Forelimb muscle (tissue), 1 donor: ENCODE measurements at places on chromosomes 1 and 21. TPM values are rescaled to one million over a fixed set of nuclear protein-coding genes. Genes with fewer than 3 reads are reported as not detected.

The NBPF6 gene
- polyA plus RNA-seq, result not detected

The MPZ gene
- polyA plus RNA-seq, result 12.5 TPM

The CELSR2 gene
- 3.3 TPM for polyA plus RNA-seq

- no peak for DNase-seq
These were observed 10.7 kb downstream of the PLA2G5 start for GRCh38 chr1:20080441-20081352.

The DYNLT5 gene
- polyA plus RNA-seq, result 5.2 TPM

The KRTAP19-3 gene
- not detected for polyA plus RNA-seq

- no peak for DNase-seq
These were observed 7.4 kb downstream of the BTBD8 start for GRCh38 chr1:92087542-92087941.

- DNase-seq, result no peak
These were observed 99.6 kb downstream of the CENPF start for GRCh38 chr1:214702556-214702955.

DNA sequence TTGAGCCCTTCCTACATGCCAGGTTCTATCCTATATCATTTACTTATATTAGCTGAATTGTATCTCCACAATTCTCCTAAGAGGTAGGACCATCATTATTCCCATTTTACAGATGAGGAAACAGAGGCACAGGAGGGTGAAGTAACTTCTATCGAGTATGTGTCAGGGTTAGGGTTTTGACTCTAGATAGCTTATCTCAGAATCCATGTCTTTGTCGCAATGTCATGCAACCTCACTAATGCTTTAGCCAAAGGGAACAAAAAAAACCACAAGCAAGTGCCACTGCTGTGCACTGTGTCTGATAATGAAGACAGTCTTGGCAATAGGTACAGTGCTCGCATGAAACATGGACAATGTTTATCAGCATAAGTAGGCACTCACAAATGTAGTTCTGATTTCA lies 95.4 kb upstream of the CLDN14 start:
- no peak for DNase-seq

GRCh38 chr21:41006636-41007035 lies 159.7 kb upstream of the DSCAM start:
- no peak for DNase-seq

DNA sequence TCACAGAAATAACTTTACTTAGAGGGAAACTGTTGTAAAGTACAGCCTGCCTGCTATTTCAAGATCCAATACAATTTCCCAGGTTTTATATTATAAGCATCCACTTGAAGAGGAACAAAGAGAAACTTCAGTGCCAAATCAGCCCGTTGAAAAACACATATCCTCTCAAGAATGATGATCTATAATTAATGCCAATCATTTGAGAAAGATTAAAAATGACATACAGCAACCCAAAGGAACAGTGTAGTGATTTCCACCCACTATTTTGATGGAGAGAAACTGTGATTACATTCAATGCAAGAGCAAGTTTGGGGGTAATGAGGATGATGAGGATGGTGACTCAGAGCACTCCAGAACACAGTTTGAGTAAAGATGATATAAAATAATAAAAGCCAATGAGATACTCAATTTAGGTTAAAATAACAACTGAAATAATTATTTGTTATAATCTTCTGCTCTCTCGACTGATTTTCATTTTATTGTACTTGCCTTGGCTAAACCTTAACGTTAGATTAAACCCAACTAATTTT lies 715.5 kb downstream of the NCAM2 start:
- DNase-seq, result no peak

The FAM177B gene
- polyA plus RNA-seq, result 0.25 TPM

- no peak for DNase-seq
These were observed 84.7 kb downstream of the BRINP2 start for GRCh38 chr1:177255411-177255810.

DNA sequence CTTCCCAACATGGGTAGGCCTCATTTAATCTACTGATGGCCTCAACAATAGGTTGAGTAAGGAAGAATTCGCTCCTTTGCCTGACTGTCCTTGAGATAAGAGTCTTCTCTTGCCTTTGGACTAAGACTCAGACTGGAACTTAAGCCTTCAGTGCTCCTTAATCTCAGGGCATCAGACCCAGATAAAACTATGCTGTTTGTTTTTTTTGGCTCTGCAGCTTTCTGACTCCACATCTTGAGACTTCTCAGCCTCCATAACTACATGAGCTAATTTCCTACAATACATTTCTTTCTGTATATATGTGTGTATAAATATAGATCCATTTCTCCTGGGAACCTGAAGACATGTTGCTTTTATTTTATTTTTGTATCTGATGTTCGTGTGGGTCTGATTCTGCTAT lies 1470.7 kb upstream of the PRMT6 start:
- no peak for DNase-seq

The FNBP1L gene
- polyA plus RNA-seq, result 45.1 TPM

The LCE6A gene
- not detected for polyA plus RNA-seq

- DNase-seq, result no peak
These were observed 13.0 kb downstream of the BTBD19 start for GRCh38 chr1:44821240-44821715.

- no peak for DNase-seq
These were observed 158.6 kb upstream of the C1orf174 start for GRCh38 chr1:4058706-4059105.

The SDE2 gene
- 13.3 TPM for polyA plus RNA-seq

The ANGPTL3 gene
- 0.30 TPM for polyA plus RNA-seq

DNA sequence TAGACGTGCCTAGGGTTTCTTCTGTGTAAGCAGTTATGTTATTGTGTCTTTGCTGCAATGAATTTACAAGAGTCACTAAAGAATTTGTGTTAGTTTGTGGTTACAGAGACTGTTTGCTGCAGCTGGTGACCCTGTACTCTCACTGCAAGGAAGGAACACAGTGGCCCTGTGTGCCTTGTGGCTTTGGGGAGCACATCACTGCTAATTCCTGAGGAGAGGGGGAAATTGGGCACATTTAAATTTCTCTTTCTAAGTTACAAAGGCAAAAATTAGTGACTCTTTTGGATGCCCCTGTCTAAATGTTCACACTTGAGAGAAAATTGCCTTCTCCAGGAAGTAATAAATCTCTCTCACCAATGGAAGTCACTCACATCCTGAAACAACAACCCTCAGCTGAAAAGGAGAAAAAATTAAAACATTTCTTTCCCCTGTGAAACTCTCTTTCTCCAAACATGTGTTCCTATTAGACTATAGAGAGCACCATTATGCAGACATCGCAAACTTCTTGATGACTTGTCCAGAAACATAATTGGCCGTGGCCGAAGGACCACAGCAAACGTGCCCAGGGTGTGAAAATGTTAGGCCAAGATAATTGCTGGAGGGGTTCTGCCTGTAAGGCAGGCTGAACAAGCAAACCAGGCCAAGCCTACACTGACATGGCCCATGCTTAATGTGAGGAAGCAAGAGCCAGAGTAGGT lies 32.3 kb upstream of the SPAG17 start:
- DNase-seq, result no peak

GRCh38 chr1:156599811-156600210 lies 1.5 kb downstream of the GPATCH4 start:
- no peak for DNase-seq

The F5 gene
- 0.11 TPM for polyA plus RNA-seq

The CLDN17 gene
- polyA plus RNA-seq, result not detected

DNA sequence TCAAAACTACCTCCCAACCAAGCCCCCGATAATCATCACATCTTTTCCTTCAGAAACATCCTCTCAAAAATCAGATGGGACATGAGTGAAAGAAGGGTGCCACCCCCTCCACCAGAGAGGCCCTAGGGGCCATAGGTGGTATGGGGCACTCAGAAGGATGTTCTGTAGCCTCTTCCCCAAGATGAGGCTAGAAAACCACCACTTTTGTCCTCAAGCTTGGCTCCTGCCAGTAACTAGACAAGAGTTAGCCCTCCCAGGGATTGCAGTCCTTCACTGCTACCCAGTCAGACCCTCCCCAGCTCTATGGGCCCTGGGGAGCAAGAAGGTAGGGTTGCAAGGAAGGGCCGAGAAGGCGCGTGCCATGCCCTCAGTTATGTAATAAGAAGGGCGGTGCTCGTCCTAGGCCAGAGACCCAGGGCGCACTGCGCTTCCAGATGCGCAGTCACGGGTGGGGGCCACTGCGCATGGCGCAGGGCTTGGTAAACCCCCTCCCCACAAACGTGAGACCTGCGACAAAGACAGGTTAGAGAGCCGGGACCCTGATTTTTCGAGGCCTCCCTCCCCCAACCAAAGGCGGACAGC lies 69.7 kb downstream of the CD46 start:
- DNase-seq, result no peak

The B3GALT5 gene
- polyA plus RNA-seq, result 0.22 TPM

The TSTD1 gene
- 23.6 TPM for polyA plus RNA-seq

The IGSF9 gene
- polyA plus RNA-seq, result 0.28 TPM

DNA sequence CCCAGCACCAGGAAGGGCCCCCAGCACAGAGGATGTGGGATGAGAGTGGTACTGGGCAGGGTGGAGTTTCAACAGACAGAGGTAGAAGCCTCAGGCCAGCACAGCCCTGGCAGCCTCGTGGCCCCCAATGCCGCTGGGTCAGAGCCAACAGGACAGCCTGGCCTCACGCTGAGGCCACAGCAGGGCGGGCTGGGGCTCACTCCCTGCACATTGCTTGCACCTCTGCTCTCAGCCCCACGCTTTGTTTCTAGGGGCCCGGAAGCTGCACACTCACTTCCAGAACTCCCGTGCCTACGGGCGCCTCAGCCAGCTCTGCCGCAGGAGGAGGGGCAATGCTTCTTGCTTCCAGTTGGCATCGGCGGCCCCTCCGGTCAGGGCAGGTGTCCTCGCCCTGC lies 72.9 kb downstream of the SIK1 start:
- DNase-seq, result no peak

DNA sequence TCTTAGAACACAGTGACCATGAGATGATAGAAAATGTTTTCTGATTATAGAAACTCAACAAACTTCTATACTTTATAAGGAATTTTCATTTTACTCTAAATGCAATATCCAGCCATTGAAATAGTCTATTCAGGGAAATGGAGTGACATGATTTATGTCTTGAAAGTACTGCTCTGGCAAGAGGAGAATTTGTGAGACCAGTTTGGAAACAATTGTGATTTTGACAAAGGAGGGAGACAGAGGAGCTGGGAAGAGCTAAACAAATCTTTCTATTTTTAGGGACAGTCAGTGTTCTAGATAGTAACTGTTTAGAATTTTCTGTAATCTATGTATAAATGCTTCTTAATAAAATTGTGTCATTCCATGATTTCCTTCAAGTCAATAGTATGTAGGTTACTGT lies 252.3 kb downstream of the FMN2 start:
- no peak for DNase-seq

The DISP1 gene
- 7.1 TPM for polyA plus RNA-seq

- no peak for DNase-seq
These were observed 30.6 kb upstream of the NEK7 start for GRCh38 chr1:198125995-198126735.

GRCh38 chr1:24322470-24323177 lies 3.5 kb downstream of the GRHL3 start:
- no peak for DNase-seq

The C8B gene
- polyA plus RNA-seq, result not detected

DNA sequence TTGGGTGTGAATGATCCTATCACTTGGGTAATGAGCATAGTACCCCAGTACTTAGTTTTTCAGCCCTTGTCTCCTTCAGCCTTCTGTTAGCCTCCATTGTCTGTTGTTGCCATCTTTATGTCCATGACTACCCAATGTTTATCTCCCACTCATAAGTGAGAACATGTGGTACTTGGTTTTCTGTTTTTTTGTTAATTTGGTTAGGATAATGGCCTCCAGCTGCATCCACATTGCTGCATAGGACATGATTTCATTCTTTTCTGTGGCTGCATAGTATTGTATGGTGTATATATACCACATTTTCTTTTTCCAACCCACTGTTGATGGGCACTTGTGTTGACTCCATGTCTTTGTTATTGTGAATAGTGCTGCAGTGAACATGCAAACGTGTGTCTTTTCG lies 39.6 kb upstream of the GPR52 start:
- no peak for DNase-seq

DNA sequence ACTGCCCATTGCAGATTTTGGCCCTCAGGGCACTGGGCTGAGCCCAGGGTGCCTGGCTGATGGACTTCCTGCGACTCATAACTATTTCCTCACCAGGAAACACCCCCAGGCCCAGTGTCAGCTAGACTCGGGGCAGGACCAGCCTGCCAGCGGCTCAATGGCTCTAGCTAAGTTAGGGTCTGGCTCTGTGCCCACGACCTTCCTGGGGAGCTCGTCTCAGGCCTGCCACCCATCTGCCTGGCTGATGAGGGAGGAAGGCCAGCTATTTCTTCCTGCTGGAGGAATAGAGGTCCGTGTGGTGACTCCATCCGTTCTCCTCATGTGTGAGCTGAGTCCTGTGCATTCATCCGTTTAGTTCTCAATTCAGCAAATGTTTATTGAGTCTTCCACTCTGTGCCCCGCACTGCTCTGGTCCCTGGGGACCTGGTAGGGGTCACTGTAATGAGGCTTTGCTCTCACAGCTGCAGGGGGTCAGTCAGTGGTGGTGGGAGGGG lies 44.5 kb downstream of the KIRREL1 start:
- no peak for DNase-seq

DNA sequence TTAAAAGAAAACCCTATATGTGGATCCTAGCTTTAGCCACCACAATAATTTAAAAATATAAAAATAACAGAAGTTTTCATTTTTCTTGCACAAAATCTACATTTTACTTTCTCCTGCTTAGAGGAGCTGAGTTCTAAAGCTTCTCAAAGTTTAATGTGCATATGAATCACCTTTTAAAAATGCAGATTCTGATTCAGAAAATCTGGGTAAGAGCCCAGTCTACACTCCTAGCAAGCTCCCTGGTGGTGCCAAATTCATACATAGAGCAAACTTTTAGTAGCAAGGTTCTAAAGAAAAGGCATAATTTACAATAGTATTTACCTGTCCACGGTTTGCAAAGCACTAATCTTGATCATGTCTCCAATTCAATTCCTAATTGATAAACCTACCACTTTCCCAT lies 19.3 kb downstream of the RSBN1 start:
- DNase-seq, result no peak

GRCh38 chr21:36846631-36847030 lies 119.8 kb downstream of the HLCS start:
- DNase-seq, result no peak

- DNase-seq, result no peak
These were observed 76.4 kb upstream of the MAN1A2 start for GRCh38 chr1:117290890-117291289.

DNA sequence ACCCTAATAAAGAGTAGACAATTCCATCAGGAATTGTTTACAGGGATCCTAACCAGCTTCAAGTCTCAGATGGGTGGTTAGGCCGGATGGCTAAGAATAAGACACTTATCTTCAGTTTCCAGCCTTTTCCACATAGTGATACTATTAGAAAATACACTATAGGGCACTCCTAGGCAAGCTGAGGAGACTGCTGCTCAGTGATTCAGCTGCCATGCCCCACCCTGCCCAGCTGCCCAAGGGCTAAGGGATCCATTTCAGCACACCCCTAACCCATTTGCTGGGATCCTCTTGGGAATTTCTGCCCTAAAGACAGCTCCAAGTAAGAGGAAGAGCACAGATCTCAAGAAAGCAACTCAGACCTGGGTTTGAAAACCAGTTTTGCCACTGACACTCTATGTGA lies 31.9 kb downstream of the PLPP3 start:
- no peak for DNase-seq
